GM23248 (cell line): ENCODE measurements at places on chromosomes 4 and X. TPM values are rescaled to one million over a fixed set of nuclear protein-coding genes. Genes with fewer than 3 reads are reported as not detected.

Gene ARX
- not detected in 2 replicates for total RNA-seq

DNA sequence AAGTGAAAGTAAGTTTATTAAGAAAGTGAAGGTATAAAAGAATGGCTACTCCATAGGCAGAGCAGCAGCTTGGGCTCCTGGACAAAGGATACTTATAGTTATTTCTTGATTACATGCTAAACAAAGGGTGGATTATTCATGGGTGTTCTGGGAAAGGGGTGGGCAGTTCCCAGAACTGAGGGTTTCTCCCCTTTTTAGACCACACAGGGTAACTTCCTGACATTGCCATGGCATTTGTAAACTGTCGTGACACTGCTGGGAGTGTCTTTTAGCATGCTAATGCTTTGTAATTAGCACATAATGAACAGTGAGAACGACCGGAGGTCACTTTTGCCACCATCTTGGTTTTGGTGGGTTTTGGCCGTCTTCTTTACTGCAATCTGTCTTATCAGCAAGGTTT, 557.6 kb downstream of the SPRY1 start:
- DNase-seq = no peak

DNA sequence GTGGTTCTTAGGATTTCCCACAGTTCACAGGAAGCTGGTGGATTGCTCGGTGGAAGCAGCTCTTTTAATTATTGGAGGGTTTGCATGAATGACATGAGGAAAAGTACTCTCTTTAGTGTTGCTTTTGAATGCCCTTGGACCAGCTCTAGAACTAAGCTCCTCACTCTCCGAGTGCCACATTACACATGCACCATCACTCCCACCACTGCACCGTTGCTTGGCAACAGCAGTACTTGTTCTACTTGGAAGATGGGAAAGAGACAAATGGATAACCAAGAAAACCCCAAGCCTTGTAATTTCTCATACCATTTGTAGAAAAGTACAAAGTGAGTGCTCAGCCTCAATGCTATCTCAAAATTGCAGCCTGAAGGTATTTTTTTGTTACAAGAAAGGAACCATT, 620.2 kb upstream of the BOD1L1 start:
- no peak for DNase-seq

GRCh38 chrX:74080165-74080564, 223.8 kb upstream of the ZCCHC13 start:
- peak; percentile 21 for DNase-seq

Gene SLC34A2
- total RNA-seq = not detected in 2 replicates

- no peak for DNase-seq
These were observed 4.3 kb upstream of the AGA start for GRCh38 chr4:177446586-177446985.

- no peak for DNase-seq
These were observed 81.8 kb upstream of the KIT start for GRCh38 chr4:54575919-54576318.

Gene NPFFR2
- not detected in 2 replicates for total RNA-seq

Gene SOWAHB
- not detected in 2 replicates for total RNA-seq

- no peak for DNase-seq
These were observed 14.2 kb downstream of the ZNF518B start for GRCh38 chr4:10442976-10443375.

Gene PAGE4
- not detected in 2 replicates for total RNA-seq

Gene TTC29
- total RNA-seq = not detected in 2 replicates

GRCh38 chrX:112043997-112044396, 38.6 kb downstream of the TRPC5 start:
- peak; percentile 10 for DNase-seq

DNA sequence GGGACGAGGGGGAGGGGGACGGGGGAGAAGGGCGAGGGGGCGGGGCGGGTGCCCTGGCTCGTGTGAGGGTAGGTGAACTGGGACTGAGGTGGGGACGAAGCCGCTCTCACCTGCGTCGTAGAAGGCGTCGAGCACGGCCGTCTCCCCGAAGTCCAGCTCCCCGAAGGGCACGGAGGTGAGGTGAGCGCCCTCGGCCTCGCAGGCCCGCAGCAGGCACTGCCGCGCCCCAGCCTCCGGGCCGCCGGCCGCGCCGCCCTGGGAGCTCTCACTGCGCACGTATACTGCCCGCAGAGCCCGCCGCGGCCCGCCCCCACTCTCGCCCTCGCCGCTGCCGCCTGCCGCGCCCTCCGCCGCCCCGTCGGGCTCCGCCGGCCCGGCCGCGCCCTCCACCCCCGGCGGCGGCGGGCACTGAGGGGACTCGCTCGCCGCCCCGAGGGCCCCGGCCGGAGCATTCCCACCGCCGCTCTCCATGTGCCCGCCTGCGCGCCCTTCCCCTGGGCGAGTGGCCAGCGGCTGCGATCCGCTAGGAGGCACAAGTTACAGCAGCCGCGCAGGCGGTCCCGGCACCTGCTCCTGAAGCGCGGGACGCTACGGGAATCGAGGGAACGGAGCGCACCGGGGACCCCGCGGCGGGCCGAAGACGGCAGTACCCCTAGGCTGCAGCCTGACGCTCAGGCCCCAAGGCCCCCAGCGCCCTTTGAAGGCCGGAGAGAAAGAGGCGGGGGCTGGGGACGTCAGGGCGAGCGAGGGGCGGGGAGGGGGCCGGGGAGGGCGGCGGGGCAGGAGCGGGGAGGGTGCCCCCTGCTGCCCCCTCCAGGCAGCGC, at the start of gene MAP3K15:
TSS of gene MAP3K15 (minus strand) at position 718 of the 824 bp plus-strand sequence. CDS start at position 471, 247 bp downstream.
- peak; percentile 35 for DNase-seq

- peak; percentile 75 for DNase-seq
These were observed 89.8 kb downstream of the PDGFRA start for GRCh38 chr4:54318904-54319303.

- no peak for DNase-seq
These were observed 427 bp downstream of the NKX1-1 start for GRCh38 chr4:1405636-1406393.

- DNase-seq = peak; percentile 76
These were observed 53.0 kb downstream of the GAB1 start for GRCh38 chr4:143389579-143390195.

Gene HAND2
- 11.2 and 13.4 TPM in 2 replicates for total RNA-seq

DNA sequence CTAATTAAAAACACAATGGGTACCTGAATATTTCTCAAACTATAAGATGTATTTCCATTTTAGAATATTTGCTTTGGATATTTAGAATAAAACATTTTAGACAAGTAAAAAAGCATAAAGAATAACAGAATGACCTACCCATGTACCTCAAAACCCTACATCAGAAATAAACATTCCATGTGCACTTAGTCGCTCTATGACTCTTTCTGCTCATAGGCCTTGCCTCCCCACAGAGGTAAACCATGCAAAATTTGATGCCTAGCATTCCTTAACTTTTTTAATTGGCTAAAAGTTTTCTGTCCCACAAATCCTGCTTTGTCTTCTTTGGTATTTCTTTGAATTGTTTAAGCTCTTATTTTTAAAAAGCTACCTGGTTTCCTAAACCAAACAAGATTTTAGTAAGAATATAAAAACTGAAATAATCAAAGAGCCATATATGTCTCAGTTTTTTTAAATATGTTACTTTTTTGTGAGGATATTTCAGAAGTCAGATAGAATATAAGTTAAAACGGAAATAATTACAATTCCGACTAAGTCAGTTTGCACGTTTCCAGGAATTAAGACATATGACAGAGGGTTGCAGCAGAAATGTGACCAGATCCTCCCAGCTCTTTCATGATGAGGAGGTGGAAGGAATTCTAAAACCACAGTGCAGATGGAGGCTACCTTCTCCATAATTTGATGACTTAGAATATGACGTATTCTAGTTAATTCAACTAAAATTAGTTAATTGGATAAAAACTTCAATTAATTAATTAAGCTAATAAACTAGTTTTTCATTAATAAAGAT, 102.5 kb downstream of the FIP1L1 start:
- peak; percentile 75 for DNase-seq

- DNase-seq = peak; percentile 37
These were observed 965 bp downstream of the TCEAL4 start for GRCh38 chrX:103586314-103586646.

- DNase-seq = peak; percentile 69
These were observed 47.4 kb upstream of the AGA start for GRCh38 chr4:177489471-177490246.

- no peak for DNase-seq
These were observed 113.5 kb downstream of the RAP1GDS1 start for GRCh38 chr4:98374643-98375042.

Gene AKAP4
- total RNA-seq = not detected in 2 replicates

DNA sequence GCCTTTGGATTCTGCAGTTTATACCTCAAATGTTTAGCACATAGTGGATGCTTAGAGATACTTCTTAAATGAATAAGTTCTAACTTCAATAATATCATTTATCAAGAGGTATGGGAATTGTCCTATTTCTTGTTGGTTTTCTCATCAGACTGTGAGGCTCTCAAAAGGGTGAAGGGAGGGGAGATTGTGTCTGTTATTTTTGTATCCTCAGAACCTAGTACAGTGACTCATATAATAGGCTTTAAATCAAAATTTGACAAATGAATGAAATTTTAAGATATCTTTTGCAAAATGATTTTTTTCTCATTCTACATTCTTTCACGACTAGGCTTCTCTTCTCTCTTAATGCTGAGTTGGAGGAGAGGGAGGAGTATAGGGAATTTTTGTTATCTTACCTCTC, 89.5 kb downstream of the KDR start:
- no peak for DNase-seq

- DNase-seq = peak; percentile 45
These were observed 183.2 kb upstream of the WDFY3 start for GRCh38 chr4:85149676-85150075.

GRCh38 chr4:6472008-6472386, 417 bp downstream of the PPP2R2C start:
- no peak for DNase-seq

- DNase-seq = no peak
These were observed 184.9 kb upstream of the PCDH7 start for GRCh38 chr4:30535255-30535654.

- no peak for DNase-seq
These were observed 83.8 kb downstream of the SMARCA5 start for GRCh38 chr4:143597276-143597675.

- DNase-seq = no peak
These were observed 54.5 kb downstream of the TAF1 start for GRCh38 chrX:71420686-71421085.

GRCh38 chr4:68316193-68316969, 33.5 kb downstream of the YTHDC1 start:
- no peak for DNase-seq

DNA sequence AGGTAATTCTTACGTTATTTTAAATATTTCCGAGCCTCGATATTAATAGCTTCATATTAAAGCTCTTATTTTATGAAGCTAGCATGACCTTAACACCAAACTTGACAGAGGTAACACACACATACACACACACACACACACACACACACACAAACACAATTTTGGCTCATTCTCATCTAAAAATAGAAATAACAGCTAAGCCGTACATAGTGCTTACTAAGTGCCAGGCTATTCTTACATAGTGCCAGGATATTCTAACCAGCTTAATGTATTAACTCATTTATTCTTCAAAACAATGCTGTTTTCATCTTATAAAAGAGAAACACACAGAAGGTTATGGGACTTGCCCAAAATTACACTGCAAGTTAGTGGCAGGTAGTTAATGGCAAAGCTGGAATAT, 87.0 kb upstream of the BLTP1 start:
- DNase-seq = no peak

Gene CITED1
- total RNA-seq = not detected in 2 replicates
